DMS79 (cell line): ENCODE measurements at places on chromosomes 16 and 17.
A peak's percentile ranks its signal among the peaks of the same experiment; 100 is the strongest.

- DNase-seq: no peak
These were observed 1.7 kb downstream of the MYH11 start for GRCh38 chr16:15854906-15855703.

DNA sequence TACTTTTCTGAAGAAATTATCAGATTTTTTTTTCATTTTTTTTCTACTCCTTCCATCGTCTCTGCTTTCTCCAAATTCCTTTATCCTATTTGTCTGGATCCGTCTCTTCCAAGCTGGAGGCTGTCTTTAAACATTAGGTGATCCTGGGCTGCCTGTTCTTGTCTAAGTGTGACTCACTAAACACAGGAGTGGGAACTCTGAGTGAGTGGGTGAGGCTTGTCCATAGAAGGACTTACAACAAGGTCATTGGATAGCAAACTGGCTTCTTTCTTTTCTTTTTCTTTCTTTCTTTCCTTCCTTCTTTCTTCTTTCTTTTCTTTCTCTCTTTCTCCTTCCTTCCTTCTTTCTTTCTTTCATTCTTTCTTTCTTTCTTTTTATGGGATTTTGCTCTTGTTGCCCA is 18.2 kb downstream of the ALOX15 start:
- DNase-seq: no peak

- DNase-seq: no peak
These were observed 15.7 kb downstream of the C16orf74 start for GRCh38 chr16:85735225-85735635.

DNA sequence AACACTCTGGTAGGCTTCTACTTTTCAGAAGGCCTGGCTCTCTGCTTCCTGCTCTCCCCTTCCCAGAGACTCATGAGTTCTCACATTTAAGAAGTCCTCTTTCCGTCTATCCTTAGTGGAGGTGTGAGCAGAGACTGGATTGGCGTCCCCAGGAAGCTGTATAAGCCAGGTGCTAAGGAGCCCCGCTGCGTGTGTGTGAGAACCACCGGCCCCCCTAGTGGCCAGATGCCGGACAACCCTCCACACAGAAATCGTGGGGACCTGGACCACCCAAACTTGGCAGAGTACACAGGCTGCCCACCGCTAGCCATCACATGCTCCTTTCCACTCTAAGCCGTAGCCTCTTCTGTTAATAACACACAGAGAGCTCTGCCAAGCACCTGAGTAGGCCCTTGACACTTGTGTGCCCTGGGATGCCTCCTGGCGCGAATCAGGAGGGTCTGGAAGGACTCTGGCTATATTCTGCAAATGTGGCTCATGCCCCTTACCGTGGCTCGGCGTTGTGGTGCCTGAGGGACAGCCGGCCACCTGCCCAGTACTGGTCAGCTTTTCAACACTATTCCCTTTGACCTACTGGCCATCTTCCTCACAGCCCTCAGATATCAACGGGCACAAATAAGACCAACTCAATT is 13.9 kb downstream of the CYB5D2 start:
- peak; percentile 78 for DNase-seq

- no peak for DNase-seq
These were observed 114.0 kb downstream of the CHD9 start for GRCh38 chr16:53168744-53169143.

DNA sequence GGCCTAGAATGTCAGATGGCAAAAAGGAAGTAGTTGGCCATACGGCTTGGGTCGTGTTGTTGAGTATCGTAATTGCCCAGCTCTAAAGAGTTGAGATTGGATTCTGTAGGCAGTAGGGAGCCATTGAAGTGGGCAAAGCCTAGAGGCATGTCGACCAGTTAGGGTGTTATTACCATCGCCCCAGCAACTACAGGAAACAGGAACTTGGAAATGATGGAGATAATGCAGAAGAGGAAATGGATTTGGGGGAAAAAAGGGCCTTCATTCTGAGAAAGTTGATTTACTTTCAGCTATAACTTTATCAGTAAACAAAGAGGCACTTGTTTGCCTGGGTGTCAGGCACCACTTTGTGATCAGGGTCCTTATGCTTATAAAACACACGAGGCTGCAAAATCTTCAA is 52.6 kb downstream of the COX10 start:
- DNase-seq: no peak

- no peak for DNase-seq
These were observed 9.9 kb upstream of the TMEM114 start for GRCh38 chr16:8600144-8600775.

- peak; percentile 68 for DNase-seq
These were observed 155.7 kb upstream of the TNRC6C start for GRCh38 chr17:77802811-77803220.

GRCh38 chr17:80096561-80097021 is 4.8 kb upstream of the GAA start:
- DNase-seq: no peak

GRCh38 chr16:89138843-89139520 is 32.6 kb upstream of the CDH15 start:
- DNase-seq: no peak

- no peak for DNase-seq
These were observed 2.1 kb downstream of the MGAT5B start for GRCh38 chr17:76870377-76870714.

- no peak for DNase-seq
These were observed 31.1 kb downstream of the BAIAP2 start for GRCh38 chr17:81066072-81066471.

GRCh38 chr17:7025245-7025644 is 2.4 kb downstream of the BCL6B start:
- DNase-seq: no peak

DNA sequence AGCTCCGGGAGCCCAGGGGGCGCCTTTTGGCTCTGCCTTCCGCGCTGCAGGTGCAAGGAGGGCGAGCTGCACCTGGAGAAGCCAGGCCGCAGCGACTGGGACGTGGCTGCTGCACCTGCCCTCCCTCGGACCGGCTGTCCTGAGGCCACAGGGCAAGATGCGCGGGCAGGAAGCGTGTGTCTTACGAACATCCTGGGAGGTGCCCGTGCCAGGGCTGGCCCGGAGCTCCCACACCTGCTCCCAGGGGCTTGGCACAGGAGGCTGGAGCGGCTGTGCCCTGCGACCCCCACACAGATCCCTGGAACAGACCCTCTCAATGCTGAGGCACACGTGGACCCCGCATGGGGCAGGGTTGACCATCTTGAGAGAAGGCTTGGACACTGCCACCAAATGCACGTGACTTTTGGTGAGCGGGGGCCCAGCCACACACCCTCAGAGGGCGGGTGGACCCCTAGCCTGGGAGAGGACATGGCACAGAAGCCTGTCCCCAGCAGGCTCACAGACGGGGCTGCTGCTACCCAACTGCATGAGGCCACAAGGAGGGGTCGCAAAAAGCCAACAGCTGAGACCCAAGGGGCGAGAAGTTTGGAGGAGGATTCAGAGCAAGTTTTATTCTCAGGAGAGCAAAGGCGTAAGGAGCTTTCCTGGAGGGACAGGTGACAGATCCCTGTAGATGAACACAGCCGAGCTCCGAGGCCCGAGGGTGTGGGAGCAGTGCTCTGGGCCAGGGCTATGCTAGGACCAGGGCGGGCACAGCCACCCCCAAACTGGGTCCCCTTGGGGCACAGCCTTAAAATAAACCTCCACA is 11.4 kb downstream of the NDUFAF8 start:
- DNase-seq: no peak

GRCh38 chr16:22174642-22175041 is 12.3 kb downstream of the SDR42E2 start:
- DNase-seq: no peak

GRCh38 chr17:509316-509715 is 156.7 kb upstream of the RPH3AL start:
- DNase-seq: no peak

DNA sequence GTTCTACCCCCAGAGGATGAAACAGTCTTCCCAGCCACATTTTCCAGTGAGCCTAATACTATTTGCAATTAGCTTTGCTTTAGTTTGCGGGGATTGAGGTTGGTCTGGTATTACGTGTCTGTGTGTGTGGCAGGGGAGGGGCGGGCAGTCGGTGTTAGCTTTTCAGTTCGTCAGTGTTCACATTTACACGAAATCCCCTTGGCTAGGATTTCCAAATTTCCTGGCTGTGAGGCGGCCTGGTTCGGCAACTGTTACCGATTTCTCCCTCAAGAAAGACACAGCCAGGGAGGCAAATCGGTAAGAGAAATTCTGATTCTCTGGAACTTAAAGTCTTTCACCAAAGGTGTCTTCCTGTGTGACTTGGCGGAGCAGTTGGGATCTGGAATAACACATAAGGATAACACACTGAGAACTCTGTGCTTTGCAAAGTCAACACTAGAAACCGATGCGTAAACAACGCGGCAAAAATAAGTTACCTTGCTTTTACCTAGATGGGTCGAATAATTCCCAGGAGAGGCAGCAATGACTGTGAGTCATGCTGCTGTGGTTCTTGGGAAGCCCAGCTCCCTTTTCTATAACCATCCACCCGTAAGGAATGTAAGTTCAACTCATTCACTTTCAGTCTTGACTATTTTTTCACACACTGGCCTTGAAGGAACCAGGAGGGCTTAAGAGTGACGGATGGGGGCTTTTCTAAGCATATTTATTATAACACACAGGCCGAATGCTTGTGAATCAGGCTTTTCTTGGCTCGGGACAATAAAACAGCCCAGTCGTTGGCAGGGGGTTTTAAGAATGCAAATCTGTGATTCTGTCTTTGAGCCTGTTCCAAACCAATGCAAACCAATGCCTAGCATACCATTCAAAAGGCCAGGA is 24.2 kb downstream of the GPRC5B start:
- DNase-seq: peak; percentile 23

GRCh38 chr17:51528111-51528510 is 267.8 kb downstream of the UTP18 start:
- no peak for DNase-seq

GRCh38 chr17:45640141-45640850 is 143.8 kb upstream of the CRHR1 start:
- no peak for DNase-seq

GRCh38 chr17:3032258-3033247 is 30.9 kb downstream of the OR1D5 start:
- DNase-seq: no peak

GRCh38 chr17:6713130-6713917 is at the start of gene SLC13A5:
Gene SLC13A5, minus strand, starts transcription at chr17:6713369. Its CDS starts 36 bp downstream, at chr17:6713333.
- DNase-seq: no peak

DNA sequence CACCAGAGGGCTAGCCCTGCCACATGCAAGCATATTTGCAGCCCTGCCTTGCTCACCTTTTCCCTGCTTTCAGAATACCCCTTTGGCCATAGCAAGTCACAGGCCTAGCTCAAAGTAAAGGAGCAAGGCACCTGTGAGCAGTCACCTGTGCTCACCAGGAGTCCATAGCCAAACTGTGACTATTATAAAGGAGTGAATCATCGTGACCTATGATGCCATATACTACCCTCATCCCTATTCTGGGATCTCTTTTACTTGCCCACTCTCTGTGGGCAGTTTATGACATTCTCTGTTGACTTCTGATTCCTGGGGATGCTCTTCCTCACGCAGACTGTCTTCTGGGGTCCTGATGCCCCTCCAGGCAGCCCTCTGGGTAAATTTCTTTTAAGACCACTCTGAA is 200.5 kb upstream of the NLRP1 start:
- no peak for DNase-seq

GRCh38 chr17:57823469-57824401 is 26.1 kb downstream of the MRPS23 start:
- no peak for DNase-seq

- DNase-seq: no peak
These were observed 21.0 kb downstream of the CACNA1H start for GRCh38 chr16:1173788-1174451.

- no peak for DNase-seq
These were observed 4.7 kb downstream of the SLC13A5 start for GRCh38 chr17:6708357-6708961.

- DNase-seq: peak; percentile 23
These were observed 68.9 kb upstream of the METRNL start for GRCh38 chr17:83010206-83011200.

DNA sequence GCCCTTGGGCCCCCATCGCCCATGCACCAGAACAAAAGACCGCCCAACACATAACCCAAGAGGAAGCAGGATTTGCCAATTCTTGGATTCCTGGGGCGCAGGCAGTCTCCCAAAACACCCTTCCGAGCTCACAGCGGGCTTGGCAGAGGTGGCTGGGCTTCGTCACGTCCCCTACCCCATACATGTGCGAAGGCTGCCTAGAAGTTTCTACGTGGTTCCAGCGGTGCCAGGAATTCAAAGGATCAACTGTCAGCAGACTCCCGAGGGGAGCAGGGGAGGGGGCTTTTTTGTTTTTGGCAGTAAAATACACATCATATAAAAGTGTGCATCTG is 80.8 kb upstream of the PLCG2 start:
- DNase-seq: no peak

GRCh38 chr16:23611936-23612335 is 15.8 kb upstream of the NDUFAB1 start:
- no peak for DNase-seq

- no peak for DNase-seq
These were observed 42.1 kb upstream of the BHLHA9 start for GRCh38 chr17:1227917-1228780.

DNA sequence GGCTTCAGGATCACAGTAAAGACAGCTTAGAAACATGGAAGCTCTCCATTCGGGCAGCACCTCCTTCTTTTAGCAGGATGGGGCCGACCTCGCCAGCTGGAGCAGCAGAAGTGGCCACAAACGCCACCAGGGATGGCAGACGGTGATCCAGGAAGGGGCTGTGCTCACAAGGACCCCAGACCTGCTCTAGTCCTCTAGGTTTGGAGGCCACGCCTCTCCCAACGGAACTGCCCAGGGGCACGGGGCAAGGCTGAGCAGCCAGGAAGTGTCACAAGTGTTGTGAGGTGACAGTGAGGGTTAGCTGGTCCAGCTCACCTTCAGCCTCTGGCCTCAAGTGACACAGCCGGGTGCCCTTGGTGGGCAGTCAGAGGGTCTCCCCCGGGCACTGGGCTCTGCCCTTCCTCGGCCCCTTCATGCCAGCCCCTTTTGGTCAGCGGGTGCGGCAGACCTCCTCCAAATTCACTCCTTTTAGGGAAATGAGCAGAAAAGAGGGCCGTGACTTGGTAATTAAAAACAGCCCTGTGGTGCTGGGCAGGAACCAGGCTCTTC is 20.4 kb downstream of the CEP295NL start:
- DNase-seq: no peak

GRCh38 chr17:13131225-13131624 is 113.4 kb upstream of the ELAC2 start:
- no peak for DNase-seq

DNA sequence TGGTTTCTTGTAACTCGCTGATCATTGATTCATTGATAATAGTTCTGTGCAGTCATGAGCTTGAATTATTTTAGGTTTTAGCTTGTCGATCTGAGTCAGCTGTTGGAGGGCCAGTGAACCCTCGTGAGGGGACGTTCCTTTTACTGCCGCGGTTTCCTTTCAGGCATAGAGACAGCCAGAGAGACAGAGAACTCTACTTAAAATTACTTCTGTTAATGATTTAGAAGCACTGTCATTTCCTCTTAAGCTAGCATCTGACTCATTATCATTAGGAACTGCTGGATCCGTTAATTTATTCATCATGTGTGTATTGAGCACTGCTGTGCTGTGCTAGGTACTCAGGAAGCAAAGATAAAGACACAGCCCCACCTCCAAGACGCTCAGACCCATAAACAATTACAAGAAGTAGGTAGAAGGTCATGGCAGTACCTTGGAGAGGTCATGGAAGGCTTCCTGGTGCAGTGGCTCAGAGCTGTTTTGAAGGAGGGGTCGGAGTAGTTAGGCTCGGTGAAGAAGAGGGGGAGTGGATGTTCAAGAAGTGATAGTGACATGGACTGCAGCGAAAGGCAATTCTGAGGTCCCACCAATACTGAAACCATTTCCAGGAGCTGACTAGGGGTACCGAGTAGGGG is 3.3 kb downstream of the PGS1 start:
- DNase-seq: no peak
